Skin of body (tissue), 3 donors: ENCODE measurements at places on chromosomes 6 and 20. TPM values are rescaled to one million over a fixed set of nuclear protein-coding genes. Genes with fewer than 3 reads are reported as not detected.

The CDC5L gene
- total RNA-seq: 23.3 TPM

The SRMS gene
- 1.1 TPM for total RNA-seq

The CRISP2 gene
- total RNA-seq: not detected

The PREP gene
- total RNA-seq: 35.0 TPM

The SIRPD gene
- total RNA-seq: 0.39 TPM

The PAK5 gene
- 0.30 TPM for total RNA-seq

The TMEM170B gene
- total RNA-seq: 5.8 TPM

The MYT1 gene
- total RNA-seq: 0.20 TPM

The PRRT1 gene
- 0.20 TPM for total RNA-seq

The PTP4A1 gene
- 65.8 TPM for total RNA-seq

The CYP39A1 gene
- total RNA-seq: 10.8 TPM

The SIRPB1 gene
- 0.99 TPM for total RNA-seq

The PSMB8 gene
- 15.7 TPM for total RNA-seq

The SYCP2 gene
- 5.8 TPM for total RNA-seq

The GRIK2 gene
- 3.7 TPM for total RNA-seq

The ADTRP gene
- 14.0 TPM for total RNA-seq

The HLA-DMA gene
- 7.1 TPM for total RNA-seq

The NKX2-2 gene
- not detected for total RNA-seq

The LY6G5B gene
- 4.0 TPM for total RNA-seq

The MACROD2 gene
- total RNA-seq: 17.6 TPM

The DYNLT2 gene
- total RNA-seq: 2.0 TPM

The GRM1 gene
- total RNA-seq: 0.10 TPM

The LINC00237 gene
- total RNA-seq: not detected

The GPR63 gene
- total RNA-seq: 1.5 TPM

The BACH2 gene
- 11.9 TPM for total RNA-seq

The TNNC2 gene
- 472 TPM for total RNA-seq

The EDN1 gene
- 6.3 TPM for total RNA-seq

The FGD2 gene
- 5.4 TPM for total RNA-seq

The PFDN6 gene
- total RNA-seq: 25.3 TPM

The HIVEP2 gene
- 18.7 TPM for total RNA-seq

The RSPH9 gene
- total RNA-seq: 0.30 TPM

The AFG1L gene
- 5.8 TPM for total RNA-seq

The EYS gene
- total RNA-seq: 0.69 TPM

The KIFC1 gene
- total RNA-seq: 9.5 TPM

The SEL1L2 gene
- total RNA-seq: not detected

The SAMD3 gene
- total RNA-seq: 2.6 TPM

The HBS1L gene
- 73.6 TPM for total RNA-seq

The SLC17A3 gene
- total RNA-seq: not detected

The KIF25 gene
- total RNA-seq: not detected

The C20orf204 gene
- 0.39 TPM for total RNA-seq

The BCLAF1 gene
- total RNA-seq: 185 TPM

The CARMIL1 gene
- 17.9 TPM for total RNA-seq

The BHLHE23 gene
- total RNA-seq: not detected

The NELFE gene
- total RNA-seq: 46.1 TPM

The C6orf118 gene
- 0.49 TPM for total RNA-seq

The CCDC170 gene
- 1.9 TPM for total RNA-seq

The SULF2 gene
- total RNA-seq: 72.1 TPM

The KIAA1755 gene
- 1.3 TPM for total RNA-seq
